B cell (primary cell): ENCODE measurements at places on chromosomes 1 and 21. TPM values are rescaled to one million over a fixed set of nuclear protein-coding genes. Genes with fewer than 3 reads are reported as not detected.

GRCh38 chr1:201406831-201407406 is 7.8 kb upstream of the LAD1 start:
- DNase-seq: no peak

DNA sequence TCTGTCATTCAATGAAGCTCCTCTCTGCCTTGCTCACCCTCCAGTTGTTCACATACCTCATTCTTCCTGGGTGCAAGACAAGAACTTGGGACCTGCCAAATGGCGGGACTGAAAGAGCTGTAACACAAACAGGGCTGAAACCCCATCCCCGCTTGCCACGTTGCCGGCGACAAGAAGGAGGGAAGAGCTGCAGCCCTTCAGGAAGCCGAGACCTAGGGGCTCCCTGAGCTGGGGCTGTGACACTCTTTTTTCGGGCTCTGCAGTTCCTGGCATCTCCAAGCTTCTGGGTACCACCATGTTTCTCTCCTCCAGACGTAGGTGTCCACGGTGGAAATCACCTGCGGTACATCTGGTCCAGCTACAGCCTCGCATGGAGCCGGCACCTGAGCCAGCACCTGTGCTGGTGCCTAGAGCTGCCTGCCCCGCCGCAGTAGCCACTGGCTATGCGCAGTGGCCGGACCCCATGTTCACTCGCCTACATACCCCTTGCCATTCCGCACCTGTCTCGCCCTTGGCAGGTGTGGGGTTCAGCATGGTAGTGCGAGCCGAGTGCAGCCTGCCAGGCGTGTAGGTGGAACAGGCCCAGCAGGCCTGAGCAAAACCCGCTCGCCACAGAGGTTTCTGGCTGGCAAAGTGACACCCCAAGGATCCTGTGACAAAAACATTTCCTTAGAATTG is 367.0 kb upstream of the NEGR1 start:
- no peak for DNase-seq

DNA sequence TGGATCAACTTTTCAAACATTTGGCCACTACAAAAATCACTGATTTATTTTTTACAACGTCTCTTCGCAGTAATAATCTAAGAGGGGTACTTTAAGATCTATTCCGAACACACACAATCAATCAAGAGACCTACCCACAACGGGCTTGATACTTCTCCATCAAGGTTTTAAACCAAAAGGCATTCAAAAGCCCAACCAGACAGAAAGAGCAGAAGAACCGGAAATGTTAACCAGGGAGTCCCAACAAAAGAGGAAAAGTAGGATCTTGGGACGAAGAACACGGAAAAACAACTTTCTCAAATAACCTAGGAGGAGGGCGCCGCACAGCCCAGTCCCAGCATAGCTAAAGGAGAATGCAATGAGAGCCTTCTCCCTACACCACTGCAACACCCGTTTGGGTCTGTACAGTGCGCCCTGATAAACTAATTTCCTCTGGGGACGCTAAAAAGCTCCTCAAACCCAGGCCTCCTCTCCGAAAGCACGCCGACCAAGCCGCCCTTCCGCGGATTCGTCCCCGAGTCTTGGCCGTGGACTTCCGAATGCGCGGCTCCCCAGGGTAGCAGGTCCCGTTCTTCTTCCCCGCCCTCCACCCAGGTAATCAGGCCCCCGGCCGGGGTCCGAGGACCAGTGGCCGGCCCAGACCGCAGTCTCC is 623 bp downstream of the RPL22 start:
- DNase-seq: no peak

DNA sequence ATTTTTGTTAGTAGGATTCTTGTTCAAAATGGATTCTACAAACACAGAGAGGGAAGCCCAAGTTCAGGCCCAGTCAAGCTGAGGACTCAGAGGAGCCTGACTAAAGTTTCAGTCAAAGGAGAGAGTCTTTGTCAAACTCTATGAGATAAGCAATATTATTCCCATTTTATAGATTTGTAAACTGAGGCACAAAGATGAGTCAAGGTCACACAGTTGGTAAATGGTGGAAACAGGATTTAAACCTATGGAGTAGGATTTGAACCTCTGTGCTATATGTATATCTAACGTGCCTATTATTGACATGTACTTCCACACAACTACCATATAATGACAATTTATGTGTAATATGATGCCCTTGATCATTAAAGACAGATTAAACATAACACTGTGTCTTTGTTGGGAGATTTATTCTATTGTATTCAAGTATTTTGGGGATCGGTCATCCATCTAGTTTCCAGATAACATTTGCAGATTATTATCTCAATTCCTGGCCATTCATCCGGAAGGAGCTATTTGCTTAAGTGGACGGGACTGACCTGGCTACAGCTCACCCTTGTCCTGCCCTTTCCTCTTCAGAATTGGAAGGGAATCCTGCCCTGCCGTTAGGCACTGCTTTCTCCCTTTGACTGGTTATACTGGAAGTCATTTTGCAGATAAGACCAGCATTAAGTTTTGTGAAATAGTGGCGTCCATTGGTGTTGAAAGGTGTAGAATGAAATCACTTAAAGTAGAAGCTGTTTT is 86.1 kb upstream of the LMO4 start:
- DNase-seq: no peak

GRCh38 chr1:201570181-201570885 is 31.4 kb downstream of the NAV1 start:
- no peak for DNase-seq

DNA sequence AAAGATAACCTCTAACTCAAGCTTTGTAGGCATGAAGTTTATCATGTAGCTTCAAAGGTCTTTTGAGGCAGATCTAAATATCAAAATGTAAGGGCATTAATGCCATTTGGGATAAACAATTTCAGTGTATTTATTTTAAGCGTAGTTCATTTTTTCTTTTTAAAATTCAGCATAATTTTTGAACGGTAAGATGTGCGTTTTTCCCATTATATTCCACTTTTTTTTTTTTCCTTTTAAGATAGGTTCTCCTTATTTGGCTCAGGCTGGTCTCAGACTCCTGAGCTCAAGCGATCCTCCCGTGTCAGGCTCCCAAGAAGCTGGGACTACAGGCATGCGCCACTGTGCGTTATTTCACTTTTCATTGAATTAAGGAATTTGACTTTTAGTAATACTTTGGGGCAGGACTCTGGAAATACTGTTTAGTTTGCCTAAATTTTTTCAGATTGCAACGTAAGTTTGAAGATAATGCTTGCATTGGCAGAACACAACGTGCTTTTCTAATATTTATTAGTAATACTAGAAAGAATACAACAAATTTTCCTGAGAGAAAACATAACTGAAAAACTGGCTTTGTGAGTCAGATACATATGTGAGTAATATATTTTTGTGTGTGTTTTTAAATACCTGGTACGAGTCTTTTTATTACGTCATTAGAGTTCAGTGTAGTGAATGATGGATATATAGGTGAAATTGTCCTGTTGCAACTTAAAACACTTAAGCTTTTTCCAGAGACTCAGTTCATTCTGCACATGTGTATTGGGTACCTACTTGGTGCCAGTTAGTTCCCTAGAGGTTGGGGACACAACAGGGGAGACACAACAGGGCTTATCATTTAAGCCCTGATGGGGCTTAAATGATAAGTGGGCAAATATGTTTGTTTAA is 2.2 kb downstream of the RALGPS2 start:
- DNase-seq: peak; percentile 49

Gene OR2T35
- 0.10 TPM in 1 of 2 replicates, not detected in the other for polyA plus RNA-seq

Gene SLC45A1
- polyA plus RNA-seq: 0.22 and 0.64 TPM in 2 replicates
